ENCODE measurements at places on chromosomes 3 and 15.

- no peak for DNase-seq
Measured at GRCh38 chr15:47762621-47763020, 45.3 kb downstream of the SEMA6D start.

DNA sequence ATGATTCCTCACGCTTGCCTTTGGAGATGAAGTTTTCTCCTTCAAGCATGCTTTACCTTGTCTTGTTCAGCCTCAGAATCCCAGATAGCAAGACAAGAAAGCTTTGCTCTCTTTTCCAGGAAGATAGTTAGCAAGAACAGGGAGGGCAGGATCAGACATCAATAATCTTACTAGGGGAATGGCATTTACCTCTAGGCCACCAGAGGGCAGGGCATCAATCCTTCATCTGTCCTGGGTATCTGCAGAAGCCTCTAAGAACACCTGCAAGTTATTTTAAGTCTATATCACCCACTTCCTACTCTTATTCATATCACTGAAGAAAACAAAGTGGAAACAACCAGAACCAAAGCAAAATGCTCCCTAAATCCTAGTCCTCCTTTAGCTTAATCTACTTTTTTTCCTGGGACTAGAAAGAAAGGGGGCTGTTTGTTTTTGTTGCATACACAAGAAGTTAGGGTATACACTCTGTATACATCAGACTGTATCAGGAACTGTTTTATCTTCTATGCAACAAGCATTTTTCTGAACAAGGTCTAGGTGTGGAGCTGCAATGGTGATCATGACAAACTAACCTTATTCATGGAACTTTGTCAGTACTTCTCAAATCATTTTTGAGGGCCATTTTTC lies 862.5 kb downstream of the CADM2 start:
- no peak for DNase-seq

DNA sequence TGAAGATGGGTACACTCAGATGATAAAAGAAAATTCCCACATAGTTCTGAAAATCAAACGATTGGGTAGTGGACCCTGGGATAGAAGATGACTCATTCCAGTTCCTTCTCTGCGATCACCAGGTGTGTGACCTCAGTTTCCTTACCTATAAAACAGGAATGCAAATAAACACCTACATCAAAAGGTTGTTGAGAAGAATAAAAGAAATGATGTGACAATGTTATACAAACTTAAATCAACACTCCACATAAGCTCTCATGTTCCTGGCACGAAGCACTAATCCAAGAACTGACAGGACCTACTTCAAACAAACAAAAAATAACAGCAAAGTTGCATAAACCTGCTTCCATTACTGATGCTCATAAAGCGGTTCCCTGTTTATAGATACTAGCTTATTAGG lies 69.2 kb downstream of the RORA start:
- DNase-seq = no peak

- DNase-seq = no peak
Measured at GRCh38 chr15:77446840-77447390, 26.2 kb downstream of the HMG20A start.

DNA sequence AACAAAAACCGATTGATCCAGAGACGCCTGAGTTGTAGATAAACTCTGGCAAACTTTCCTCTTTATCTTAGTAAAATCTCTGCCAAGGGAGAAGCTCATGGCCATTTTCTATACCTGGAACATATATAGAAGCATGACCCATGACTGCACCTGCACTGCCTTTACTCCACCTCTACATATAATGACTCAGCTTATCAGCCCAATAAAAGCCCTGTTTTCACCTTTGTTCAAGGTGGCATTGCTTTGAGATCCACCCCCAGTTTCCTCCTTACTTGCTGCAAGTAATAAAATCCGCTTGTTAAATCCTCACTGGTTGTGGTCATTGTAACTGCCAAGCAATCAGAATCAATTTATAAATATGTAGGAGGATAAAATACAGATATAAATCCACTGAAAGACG lies 1280.4 kb downstream of the NSUN3 start:
- no peak for DNase-seq

- no peak for DNase-seq
Measured at GRCh38 chr3:69612791-69613190, 126.5 kb upstream of the MITF start.

DNA sequence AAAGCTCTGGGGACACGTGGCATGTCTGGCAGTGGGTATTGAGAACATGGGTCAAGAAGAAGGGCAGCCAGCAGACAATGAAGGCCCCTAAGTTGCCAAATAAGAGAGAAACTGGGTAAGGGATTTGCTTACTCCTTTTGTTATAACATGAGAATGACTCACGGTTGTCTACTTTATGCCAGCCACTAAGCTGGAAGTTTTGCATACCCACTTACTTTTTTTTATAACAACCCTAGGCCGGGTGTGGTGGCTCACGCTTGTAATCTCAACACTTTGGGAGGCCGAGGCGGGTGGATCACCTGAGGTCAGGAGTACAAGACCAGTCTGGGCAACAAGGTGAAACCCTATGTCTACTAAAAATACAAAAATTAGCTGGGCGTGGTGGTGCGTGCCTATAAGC lies 50.0 kb downstream of the DRD3 start:
- no peak for DNase-seq

DNA sequence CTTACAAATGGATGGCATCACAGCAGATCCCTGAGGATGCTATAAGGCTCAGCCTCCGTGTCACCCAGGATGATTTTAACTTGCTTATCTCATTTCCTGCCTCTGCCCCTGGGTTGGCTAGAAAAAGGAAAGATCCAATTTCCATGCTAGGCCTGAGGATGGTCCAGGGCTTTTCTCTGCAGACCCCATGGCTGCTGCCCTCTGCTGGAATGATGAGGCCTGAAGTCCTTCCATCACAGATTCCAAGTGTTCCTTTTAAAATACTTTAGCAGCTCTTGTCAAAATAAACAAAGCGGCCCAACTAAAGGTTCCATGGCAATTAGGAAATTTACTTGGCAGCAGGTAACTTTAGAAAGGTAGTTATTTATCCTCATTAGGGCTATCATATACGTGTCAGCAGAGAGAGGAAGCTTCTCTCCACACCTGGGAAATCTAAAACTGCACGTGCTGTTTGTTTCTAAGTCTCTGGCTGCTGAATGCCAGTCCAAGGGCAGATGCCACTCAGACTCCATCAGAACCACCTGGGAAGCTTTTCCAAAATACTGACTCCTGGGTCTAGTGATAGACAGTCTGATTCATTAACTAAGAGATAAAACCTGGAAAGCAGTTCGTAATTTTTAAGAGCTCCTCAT lies 401.9 kb upstream of the IL12A start:
- no peak for DNase-seq

DNA sequence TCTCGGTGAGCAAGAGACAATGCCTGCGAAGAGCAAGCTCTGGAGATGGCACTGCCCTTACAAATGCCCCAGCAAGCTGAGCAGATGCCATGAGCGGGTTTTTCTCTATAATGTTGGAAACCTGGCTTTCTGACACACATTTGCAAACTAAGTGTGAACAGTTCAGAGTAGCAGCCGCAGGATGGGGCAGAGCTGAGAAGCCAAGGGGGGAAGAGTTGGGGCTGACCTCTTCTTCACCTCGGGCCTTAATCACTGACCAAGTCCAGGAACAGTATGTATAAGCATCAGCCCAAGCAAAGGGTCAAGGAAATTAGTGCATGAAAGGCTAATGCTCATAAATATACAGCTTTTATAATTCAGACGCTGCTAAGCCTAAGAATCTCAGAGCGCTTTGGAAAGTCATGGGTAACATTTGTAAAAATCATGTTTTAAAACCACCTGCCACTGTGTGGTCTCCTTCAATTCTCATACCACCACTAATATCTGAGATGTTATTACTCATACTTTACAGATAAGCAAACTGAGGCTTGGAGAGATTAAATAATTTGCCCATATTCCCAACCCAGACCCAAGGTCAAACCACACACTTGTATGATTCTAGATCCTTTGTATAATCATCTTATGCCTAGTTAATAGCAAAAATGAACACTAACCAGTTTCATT lies 603.4 kb downstream of the FOXP1 start:
- no peak for DNase-seq

GRCh38 chr3:73697020-73697419 lies 72.3 kb upstream of the PDZRN3 start:
- DNase-seq = no peak

DNA sequence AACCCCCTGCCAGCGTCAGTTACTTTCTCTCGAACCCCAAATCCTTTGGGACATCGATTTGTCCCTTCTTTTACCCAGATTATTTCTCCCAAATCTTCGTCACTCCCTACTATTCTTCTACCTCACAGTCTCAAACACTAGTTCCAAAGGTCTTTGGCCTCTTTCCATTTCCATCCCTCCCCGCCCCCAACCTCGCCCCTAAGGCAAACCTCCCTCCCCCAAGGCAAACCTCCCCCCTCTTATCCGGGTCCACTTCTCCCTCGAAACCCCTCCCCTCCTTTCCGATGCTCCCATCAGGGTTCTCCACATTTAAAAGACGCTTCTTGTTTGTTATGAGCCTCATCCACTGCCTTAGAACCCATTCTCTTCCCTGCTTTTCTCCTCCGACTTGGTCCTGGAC lies 583 bp downstream of the EAF1 start:
- no peak for DNase-seq

- no peak for DNase-seq
Measured at GRCh38 chr3:48938689-48939088, 20.0 kb downstream of the ARIH2 start.

DNA sequence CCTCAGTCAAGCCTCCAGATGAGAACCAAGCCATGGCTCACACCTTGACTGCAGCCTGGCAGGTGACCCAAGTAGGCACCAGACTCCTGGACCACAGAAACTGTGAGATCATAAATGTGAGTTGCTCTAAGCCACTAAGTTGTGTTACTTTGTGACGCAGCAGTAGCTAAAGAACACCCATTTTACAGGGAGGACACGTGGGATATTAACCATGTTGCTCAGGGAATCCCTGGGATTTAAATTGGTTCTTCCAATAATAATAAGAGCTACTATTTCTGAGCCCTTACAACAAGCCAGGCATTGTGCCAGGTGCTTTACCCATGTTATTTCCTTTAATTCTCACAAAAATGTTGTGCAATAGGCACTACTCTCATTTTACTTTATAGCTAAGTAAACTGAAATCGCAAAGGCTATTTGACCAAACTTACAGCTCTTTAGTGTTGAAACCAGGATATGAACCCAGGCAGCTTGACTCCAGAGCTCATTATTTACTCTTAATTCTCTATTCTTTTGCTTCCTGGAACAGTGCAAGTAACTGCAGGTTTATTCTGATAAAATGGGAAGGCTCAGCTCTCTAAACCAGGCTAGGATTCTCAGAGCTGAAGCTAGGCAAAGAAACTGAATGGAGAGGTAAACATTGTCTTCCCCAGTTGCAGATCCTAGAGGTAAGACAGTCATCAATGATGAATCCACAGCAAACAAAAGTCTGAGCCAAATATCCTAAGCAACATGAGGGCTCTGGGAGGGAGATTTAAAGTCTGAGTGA lies 294.4 kb downstream of the KBTBD8 start:
- DNase-seq = no peak

GRCh38 chr3:16028604-16029003 lies 145.9 kb upstream of the GALNT15 start:
- no peak for DNase-seq

DNA sequence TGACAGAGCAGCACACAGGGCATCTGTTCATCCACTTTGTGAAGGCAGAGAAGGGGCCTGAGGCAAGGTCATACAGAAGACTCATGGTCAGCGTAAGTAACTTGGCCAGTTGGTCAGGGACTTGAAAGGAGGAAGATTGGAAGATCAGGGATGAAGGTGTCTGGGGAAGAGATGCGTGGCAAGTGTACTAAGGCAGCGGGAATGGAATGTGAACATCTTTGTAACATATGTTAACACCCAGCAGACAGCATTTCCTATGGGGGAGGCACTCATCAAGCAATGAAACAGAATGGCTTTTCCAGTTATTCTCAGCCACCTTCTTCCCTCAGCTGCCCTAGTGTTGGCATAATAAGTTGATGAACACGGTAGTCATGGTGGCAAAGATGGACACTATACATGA lies 7.8 kb upstream of the RFC4 start:
- DNase-seq = no peak

DNA sequence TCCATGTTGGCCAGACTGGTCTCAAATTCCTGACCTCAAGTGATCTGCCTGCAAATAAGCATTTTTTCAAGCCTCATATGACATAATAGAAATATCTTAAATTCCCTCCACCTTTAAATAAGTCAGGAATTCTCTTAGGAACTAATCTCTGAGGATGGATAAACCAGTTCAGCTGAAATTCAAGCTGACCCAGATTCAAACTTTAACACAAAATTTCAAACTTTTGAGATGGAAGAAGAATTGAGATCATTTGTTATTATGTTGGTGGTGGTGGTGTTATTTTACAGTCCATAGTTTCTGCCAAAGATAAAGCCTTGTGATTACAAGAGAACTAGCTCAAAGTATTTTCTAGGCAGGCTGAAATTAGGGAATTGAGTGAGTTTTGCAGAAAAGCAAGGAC lies 85.5 kb downstream of the SSR3 start:
- no peak for DNase-seq

DNA sequence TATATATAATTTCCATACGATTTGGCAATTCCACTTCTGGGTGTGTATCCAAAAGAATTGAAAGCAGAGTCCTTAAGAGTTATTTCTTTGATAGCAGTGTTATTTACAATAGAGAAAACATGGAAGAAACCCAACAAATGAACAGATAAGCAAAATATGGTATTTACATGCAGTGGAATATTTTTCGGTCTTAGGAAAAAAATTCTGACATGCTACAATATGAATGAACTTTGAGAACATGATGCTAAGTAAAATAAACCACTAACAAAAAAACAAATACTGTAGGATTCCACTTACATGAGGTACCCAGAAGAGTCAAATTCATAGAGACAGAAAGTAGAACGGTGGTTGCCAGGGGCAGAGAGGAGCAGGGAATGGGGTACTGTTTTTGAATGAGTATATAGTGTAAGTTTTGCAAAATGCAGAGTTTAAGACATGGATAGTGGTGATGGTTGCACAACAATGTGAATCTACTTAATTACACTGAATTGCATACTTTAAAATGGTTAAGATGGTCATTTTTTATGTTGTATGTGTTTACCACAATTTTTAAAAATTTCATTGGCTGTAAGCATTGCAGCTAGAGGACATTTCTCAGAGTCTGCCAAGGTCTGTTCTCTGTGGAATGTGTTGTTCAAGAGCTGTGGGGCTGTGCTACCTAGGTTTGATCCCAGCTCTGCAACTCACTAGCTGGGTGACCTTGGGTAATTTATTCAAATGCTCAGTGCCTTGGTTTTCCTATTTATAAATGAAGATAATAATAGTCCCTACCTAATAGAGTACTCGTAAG lies 122.1 kb downstream of the MEX3B start:
- DNase-seq = no peak

DNA sequence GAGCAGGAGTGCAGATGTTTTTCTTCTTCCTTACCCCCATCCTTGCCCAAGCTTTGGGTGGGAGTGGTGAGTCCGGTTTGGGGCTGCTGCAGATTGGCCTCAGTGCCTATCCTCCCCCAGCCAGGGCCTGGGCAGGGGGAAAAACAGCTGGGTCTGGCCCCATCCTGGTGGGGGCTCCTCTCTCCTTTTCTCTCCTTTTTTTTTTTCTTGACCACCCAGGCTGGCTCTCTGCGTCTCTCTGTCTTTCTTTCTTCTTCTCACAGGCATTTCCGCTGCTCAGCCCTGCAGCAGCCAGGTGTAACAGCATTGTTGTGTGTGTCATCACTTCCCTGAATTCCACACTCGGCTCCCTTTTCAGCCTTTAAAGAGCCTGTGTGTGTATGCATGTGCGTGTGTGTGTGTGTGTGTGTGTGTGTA lies 2.0 kb downstream of the FOXL2NB start:
- DNase-seq = no peak
